ENCODE measurements at places on chromosomes 7 and 10.

DNA sequence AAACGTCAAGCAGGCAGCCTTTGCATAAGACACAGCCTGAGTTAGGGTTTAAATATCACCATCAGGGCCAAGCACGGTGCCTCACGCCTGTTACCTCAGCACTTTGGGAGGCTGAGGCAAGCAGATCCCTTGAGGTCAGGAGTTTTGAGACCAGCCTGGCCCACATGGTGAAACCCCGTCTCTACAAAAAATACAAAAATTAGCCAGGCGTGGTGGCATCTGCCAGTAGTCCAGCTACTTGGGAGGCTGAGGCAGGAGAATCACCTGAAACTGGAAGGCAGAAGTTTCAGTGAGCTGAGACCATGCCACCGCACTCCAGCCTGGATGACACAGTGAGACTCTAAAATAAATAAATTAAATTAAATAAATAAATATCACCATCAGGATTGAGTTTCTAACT, 33.0 kb downstream of the SRPK2 start:
- DNase-seq: no peak

DNA sequence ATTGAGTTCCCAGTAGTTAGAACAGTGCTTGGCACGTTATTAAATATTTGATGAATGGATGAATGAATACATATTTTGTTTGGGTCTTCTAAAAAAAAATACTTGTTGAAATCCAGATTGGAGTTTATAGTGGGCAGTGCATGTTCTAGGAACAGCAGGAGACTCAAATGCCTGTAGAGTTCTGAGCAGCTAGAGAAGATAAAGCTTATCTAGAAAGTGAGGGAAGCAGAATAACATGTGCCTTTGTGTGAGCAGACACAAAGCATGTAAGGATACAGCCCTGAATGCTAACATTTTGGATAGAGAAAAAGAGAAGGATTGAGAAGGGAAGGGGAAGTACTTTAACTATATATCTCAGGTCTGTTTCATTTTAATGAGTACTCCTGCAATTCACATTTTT, 71.9 kb downstream of the SRI start:
- DNase-seq: no peak

DNA sequence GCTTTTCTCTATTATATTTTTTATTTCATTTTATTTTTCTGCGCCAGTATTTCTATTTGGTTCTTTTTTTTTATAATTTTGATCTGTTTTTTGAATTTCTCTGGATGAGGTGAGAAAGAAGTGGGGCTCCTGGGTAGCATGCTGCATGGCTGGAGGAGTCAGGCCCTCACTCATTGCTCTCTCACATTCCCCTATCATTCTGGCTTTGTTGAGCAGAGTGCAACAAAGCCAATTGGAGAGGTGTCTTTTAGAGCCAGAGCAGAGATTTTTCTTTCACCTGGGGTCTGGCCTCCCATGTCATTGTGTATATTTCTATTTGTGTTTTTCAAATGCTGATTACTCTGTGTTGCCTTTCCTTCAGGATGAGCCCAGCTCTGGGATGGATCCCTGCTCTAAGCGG, 330.0 kb upstream of the CDC14C start:
- no peak for DNase-seq

GRCh38 chr10:131271966-131272365, 39.6 kb downstream of the TCERG1L start:
- DNase-seq: no peak

GRCh38 chr7:128167791-128168666, 73.0 kb upstream of the LEP start:
- no peak for DNase-seq

GRCh38 chr7:63029207-63029522, 969.5 kb upstream of the ZNF722 start:
- no peak for DNase-seq

GRCh38 chr7:42460933-42461332, 223.9 kb upstream of the GLI3 start:
- DNase-seq: no peak

DNA sequence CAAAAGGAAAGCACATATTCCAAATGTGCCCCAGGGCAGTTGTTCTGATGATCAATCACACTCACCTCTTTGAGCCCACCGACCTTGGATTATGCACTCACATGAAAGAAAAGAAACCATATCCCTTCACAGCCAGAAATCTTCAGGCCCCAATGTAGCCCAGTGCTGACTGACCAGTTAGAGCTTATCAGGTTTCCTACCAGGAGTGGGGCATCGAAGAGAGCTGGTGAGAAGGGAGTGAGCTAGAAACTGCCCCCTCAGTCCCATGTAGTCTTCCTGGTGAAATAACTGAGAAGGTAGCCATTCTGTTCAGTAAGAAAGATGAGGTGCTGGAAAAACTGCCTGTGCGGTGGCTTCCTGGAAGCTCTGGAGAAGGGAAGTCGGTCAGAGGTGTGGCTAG, 32.2 kb downstream of the NRCAM start:
- no peak for DNase-seq

- no peak for DNase-seq
Observed at GRCh38 chr7:95531605-95532219, 46.0 kb downstream of the ASB4 start.

DNA sequence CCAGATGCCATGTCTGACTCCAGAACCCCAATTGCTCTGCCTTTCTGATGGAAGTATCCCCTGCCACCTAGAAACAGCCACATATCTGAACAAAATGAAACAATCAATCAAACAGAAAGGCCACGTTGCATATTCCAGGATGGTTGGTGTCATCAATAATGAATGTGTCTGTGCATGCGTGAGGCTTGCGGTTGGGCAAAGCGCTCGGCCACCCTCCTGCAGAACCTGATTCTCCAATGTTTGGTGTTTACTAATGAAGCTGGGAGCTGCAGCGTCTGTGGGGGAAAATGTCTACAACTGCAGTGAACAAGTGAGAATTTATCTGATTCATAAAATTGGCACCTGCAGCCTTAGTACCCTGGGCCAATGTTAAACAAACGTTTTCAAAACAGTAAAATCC, 121.2 kb upstream of the ADARB2 start:
- no peak for DNase-seq

GRCh38 chr7:128021366-128021765, 9.9 kb downstream of the LRRC4 start:
- no peak for DNase-seq

DNA sequence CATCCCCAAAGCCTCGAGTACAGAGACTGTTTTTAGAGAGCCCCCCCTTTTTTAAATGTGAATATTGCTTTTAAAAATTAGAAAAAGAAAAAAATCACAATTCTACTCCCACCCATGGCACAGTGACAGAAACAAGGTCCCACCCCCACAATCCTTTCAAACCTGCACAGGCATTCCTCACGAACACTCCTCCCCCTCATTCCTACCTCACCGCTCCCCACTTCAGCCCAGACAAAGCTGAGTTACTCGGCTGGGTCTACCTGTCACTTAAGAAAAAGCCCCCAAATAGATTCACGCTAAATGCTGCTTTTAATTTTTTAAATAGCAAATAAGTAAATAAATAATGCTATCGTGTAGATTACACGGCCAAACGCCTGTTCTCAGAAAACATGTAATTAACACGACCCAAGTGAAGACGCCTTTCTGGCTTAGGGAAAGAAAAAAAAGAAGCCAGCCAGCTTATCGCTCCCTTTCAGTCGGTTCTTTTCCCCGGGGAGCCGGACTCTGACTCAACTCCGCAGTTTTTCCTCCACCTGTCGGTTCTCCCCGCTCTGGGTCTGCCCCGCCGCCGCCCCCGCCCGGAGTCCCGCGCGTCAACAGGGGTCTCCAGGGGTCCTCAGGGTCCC, 739 bp downstream of the MPP7 start:
- no peak for DNase-seq

GRCh38 chr10:114022766-114023597, 20.7 kb upstream of the ADRB1 start:
- DNase-seq: no peak

- no peak for DNase-seq
Observed at GRCh38 chr7:117048882-117049281, 95.6 kb downstream of the ST7 start.

- no peak for DNase-seq
Observed at GRCh38 chr10:86706401-86706841, 38.1 kb downstream of the LDB3 start.

DNA sequence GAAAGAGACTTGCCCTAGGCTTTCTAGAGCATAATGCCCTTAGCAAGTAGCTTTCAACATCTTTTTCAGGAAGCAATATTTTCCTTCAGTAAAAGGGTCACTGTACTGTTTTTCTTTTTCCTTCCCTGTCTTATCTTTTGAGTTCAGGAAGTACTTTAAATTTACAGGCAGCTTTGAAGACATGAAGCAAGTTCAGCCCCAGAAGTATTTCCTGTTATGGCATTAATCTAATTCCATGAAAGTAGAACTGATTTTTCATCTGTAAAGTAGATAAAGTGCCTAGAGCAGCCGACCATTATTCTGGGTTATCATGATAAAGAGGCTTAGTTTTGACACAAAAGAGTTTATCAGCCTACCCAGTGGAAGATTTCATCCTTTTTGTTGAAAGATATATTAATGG, 288.2 kb downstream of the ADK start:
- no peak for DNase-seq

DNA sequence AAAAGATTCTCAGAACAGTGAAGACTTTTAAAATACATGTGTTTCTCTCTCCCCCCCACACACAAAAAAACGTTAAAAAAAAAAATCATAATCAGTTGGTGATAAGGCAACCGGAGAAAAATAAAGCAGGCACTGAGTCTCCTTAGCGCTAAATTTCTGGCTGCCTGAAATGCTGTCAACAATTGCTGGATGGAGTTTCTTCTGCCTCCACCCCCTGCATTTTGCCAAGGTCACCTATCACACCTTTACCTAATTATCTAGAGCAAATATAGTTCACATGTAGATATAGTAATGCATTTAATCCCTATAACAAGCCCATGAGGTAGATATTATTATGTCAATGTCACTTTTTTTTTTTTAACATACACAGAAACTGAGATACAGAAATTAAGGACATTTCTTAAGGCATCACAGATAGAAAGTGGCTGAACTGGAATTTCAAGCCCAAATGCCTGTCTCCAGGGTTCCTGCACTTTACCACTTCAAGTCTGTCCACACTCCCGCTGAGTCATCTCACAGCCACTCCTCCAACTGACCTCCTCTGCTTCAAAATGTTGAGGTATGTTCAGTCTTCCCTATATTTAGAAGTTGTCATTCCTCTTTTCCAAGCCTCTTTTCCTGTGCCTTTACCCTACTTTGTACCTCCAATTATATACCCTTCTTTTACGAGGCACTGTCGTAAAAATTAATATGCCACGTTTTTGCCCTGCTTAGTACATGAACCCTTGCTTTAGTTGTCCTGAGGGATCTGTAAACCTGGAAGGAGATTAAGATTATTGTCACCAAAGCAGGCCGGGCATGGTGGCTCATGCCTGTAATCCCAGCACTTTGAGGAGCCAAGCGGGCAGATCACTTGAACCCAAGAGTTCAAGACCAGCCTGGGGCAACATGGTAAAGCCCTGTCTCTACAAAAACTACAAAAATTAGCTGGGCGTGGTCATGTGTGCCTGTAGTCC, 72.8 kb upstream of the MPP7 start:
- DNase-seq: no peak

DNA sequence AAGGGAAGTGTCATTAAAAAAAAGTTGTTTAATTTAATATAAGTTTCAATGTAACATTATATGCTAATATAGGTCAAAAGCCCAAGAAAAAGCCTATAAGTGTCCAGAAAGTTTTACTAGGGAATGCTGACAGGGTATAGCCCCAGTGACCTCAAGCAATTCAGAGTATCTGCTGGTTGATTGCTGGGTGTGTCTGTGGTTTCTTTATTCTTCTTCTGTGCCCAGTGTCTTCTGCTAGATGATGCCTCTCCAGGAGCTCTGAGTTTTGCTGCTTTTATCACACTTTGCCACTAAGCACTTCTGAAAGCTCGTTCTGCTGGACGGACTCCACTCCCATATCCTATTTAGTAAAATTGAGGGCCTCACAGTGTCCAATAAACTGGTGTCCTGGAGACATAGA, 212.2 kb upstream of the NRG3 start:
- DNase-seq: no peak

DNA sequence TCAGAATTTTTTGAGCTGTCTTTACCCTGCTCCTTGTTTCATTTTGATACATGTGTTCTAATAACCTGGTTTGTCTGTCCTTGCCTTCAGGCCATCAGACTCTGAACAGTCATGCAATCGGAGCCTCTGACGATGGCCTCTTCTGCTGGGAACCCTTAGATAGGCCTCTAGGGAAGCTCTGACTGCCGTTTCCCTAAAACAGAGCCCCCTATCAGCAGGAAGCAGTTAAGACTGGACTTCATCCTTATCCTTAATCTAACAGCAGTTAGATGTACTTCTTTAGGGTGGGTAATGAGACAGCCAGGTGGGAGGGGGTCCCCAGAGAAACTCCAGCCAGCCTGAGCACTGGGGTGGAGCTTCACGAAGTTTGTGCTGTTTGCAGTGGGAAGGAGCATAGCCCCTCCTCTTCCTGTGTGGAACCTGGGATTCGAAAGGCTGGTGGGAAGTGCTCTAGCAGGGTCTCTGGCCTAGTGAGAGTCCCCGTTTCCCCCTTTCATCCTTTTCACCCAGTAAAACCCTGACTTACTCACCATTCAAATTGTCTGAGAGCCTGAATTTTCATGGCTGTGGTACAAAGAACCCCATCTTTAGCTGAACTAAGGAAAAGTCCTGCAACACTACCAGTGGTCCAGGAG, 28.4 kb upstream of the SORCS3 start:
- no peak for DNase-seq

DNA sequence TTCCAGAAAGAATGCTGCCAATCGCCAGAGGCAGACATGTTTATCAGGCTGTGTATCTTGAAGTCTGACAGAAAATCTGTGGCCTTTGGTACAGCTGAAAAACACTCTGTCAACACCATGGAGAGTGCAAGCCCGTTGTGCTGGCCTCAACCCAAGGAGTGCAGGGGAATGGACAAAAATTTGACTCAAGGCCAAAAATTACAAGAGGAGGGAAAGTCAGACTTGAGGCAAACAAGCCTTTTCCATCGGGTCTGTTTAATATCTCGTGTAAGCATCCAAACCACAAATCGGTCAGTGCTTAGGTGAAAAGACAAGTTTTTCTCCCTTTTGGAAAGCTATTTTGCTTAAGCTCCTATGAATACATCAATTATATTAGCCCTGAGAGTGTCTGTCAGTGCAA, 305.3 kb upstream of the NFE2L3 start:
- no peak for DNase-seq

GRCh38 chr7:131625817-131626372, 69.5 kb upstream of the PODXL start:
- DNase-seq: no peak

Measured in CD4-positive, alpha-beta T cell treated with Interleukin-1 beta for 1 hour (primary cell).